OCI-LY7 (cell line): ENCODE measurements at places on chromosomes 6 and 20. TPM values are rescaled to one million over a fixed set of nuclear protein-coding genes. Genes with fewer than 3 reads are reported as not detected.

DNA sequence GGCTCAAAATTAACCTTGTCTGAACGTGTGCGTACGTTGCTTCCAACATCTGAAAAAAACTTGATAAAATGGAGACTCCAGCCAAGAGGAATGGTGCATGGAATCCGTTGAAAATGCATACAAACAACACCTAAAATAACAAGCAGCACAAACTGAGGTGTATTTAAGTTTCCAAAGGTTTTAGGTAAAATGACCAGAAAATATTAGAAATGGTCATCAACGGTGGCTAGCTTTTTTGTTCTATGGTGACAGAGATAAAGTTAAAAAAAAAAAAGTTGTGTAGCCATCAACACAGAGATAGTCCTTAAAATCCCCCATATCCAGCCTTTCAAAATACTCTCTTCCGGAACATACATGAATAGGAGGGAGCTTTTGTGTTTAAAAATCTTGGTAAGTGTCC is 651 bp upstream of the TFAP2B start:
- no peak for DNase-seq

GRCh38 chr6:158784505-158784904 is 34.7 kb downstream of the EZR start:
- DNase-seq = no peak

ARG1 gene
- total RNA-seq = not detected in 2 replicates

GRCh38 chr6:115668211-115668610 is 392.5 kb downstream of the FRK start:
- DNase-seq = no peak

CGA gene
- total RNA-seq = not detected in 2 replicates

GRCh38 chr6:159577564-159577963 is 115.5 kb downstream of the SOD2 start:
- DNase-seq = no peak

DNA sequence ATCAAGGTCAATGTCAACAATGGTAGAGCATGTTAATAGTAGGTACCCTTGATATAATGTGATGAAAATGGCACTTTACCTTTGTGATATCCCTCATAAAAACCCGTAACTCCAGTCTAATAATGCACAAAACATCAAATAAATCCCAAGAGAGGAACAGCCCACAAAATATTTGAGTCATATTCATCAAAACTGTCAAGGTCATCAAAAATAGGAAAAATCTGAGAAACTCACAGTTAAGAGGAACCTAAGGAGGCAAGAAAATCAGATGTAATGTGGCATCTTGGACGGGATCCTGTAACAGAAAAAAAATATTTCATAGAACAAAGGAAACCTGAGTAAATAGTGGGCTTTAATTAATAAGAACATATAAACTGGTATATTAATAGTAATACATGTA is 25.5 kb upstream of the OSTM1 start:
- DNase-seq = no peak

OR2H2 gene
- total RNA-seq = not detected in 2 replicates
